ENCODE measurements at places on chromosomes 12 and 14.
A peak's percentile ranks its signal among the peaks of the same experiment; 100 is the strongest.

GRCh38 chr12:102871014-102871413 lies 46.0 kb downstream of the PAH start:
- DNase-seq, result no peak

DNA sequence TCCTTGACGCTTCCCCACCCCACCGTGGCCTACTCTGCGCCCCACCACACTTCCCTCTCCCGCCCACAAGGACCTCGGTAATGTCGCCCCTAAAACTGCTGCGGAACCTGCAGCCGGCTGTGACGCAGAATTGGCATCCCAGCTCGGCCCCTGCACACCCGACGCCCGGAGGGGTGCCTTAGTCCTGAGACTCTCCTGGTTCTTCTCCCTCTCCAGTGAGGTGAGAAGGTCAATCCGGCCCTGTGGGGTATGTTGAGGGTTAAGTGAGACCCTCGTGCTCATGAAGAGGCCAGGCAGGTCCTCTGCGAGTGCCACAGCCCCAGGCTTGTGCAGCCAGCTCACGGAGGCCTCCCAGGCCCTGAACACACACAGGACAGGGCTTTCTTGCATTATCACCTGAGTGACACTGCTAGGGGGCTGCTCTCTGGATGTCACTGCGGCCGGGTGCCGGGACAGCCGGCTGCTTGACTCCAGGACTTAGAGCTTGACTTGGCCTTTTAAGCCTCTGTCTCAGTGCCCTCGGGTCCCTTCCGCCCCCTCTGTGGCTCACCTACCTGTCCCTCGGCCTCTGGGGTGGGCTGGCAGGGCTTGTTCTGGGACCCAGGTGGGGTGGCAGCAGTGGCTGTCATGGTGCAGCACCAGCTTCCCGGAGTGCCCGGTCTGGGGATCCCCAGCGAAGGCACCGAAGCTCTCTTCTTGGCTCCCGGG lies 106.9 kb upstream of the C14orf180 start:
- DNase-seq, result no peak

GRCh38 chr12:13085968-13086686 lies 17.3 kb downstream of the GSG1 start:
- DNase-seq, result no peak

- DNase-seq, result no peak
Measured at GRCh38 chr12:109173443-109174240, 57.3 kb downstream of the ACACB start.

GRCh38 chr12:6277982-6278438 lies 32.5 kb upstream of the PLEKHG6 start:
- DNase-seq, result no peak

DNA sequence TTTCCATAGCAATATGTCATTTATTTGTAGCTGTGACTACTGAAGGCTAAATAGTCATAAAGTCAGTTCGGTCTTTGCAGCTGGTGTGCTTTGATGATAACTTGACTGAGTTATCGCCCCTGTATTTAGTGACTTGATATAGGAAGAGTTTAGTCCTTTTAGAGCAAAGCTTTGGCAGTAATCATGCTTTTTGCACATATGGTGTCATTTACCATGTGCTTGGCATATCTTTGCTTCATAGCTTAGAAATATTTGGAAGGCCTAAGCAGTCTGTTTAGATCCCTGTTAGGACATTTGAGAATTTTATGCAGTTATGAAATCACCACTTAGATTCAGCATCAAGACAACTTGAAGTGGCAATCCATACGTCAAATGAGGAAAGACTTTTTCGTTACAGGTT lies 31.6 kb downstream of the POLR3B start:
- no peak for DNase-seq

GRCh38 chr14:74216671-74217070 lies 22.6 kb upstream of the VSX2 start:
- DNase-seq, result no peak

GRCh38 chr12:4251216-4251891 lies 22.2 kb upstream of the CCND2 start:
- DNase-seq, result no peak

DNA sequence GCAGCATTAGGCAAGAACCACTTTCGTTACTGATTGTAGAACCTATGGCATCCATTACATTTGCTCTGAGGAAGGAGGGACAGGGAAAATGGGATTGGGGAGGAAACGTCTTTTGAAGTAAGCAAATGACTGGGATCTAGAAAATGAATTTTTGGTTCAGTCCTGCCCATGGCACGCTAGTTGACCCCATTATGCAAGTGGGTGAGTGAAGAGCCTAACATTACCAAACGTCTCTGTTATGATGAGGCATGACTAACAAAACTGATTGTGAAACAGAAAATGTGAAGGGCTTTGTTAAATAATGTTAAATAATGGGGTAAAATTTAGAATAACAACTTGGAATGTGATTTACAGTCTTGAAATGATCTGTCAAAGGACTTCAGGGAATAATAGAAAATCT lies 38.9 kb downstream of the CPSF2 start:
- DNase-seq, result peak; percentile 64

DNA sequence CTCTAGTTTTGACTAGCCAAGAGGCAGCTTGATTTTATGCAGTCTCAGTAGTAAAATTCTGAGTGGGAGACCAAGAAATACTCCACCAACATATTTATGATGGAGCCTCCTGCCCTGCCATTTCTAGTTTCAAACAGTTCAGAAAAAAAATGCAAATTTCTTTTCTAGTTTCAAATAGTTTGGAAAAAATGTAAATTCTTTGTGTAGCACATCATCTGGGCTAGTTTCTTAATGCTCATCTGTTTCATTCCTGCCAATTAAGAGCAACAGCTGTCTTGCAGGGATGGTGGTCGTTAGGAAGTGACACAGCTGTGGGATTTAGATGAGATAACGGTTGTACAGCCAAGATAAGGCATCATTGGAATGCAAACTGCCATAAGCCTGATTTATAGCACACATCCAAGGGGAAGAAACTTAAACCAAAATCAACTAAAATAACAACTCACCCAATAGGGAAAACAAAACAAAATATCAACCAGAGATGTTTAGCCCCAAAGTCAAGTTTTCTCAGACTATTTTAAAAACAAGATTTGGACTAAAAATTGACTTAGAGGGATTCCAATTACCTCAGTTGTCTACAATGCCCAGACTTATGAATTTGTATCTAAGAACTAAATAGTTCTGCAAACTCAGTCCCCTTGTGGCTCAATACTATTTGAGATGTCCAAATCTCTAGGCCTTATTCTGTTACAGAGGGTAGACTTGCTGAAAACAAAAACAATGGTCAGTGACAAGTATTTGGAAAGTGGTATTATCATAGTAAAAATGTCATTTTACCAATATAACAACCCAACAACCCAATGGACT lies 291.3 kb upstream of the ATP2B1 start:
- DNase-seq, result peak; percentile 82

DNA sequence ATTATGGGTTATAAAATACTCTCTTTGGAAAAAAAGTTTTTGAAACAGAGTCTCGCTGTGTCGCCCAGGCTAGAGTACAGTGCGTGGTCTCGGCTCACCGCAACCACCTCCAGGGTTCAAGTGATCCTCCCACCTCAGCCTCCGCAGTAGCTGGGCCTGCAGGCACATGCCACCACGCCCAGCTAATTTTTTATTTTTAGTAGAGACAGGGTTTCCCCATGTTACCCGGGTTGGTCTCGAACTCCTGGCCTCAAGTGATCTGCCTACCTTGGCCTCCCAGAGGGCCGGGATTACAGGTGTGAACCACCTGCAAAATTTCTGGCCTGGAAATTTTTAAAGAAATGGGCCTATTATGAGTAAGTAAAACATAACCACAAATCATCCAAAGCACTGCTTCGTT lies 3.8 kb downstream of the USP15 start:
- DNase-seq, result no peak

GRCh38 chr12:3152892-3153291 lies 75.7 kb downstream of the TSPAN9 start:
- no peak for DNase-seq

GRCh38 chr14:22981090-22981875 lies 1.1 kb downstream of the AJUBA start:
- no peak for DNase-seq

GRCh38 chr14:29454026-29454693 lies 473.5 kb downstream of the PRKD1 start:
- no peak for DNase-seq

- DNase-seq, result no peak
Measured at GRCh38 chr14:95024380-95024779, 132.9 kb downstream of the DICER1 start.

DNA sequence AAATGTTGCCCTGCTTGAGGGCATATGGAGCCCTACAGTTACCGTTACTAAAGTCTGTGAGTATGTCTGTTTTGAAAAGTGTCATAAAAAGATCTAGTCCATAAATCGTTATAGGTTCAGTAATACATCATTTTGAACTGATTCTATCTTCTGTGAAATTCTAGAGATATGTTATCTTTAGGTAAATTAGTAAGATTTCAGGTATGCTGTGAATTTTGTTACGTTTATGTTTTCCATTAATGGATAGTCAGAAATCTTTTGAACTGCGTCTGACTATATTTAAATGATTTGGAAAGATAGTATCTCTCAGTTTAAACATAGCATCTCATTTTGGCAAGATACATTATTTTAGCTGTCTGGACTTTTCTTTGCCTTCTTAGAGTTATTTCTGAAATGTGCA lies 8.3 kb downstream of the ALG10 start:
- no peak for DNase-seq

DNA sequence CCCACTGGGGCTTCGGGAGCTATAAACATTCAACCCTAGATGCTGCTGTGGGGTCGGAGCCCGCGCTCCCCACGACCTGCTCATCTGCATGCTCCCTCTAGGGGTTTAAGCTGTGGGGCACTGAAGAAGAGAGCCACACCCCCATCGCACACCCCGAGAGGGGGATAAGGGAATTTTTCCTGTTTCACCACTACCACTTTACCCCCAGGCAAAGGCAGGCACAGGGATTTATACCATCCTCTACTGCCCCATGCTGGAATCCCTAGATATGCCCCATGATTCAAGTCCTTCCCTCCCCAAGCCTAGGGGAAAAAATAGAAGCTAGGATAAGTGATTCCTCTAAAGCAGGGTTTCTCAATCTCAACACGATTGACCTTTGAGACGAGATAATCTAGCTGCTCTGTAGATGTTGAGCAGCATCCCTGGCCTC lies 59.9 kb upstream of the CCDC60 start:
- no peak for DNase-seq

DNA sequence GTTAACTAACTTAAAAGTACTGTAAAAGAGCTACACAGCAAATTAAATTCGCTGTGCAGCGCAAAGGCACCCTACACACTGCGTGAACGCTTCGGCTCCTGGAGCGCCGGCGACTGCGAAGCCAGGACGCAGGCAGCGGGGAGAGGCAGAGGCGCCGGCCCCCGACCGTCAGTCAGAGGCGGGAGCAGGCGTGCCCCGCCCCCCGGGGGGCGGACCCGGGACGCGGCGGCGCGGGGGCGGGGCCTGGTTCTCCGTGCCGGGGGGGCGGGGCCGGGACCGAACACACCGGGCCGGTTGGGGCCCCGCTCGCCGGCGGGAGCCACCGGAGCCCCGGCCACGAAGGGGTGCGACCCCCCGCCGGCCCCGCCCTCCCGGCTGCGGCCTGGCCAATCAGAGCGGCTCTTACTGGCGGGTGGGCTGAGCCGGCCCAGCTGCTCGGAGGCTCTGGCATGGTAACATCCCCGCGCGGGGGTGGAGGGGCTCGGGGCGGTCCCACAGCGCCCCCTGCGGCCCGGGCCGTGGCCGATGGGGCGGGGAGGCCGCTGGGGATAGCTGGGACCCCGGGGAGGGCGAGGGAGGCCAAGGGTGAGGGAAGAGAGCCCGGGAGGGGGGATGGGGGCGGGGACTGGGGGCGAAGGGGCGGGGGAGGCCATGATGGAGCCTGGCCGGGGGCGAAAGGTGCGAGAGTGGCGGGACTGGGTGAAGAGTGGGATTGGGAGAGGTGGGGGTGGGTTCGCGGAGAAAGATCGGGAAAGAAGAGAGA lies at the start of gene PRPF40B:
Gene PRPF40B (plus strand): TSS at position 420 of the 763 bp plus-strand sequence. CDS start 30 bp downstream, at position 450.
- no peak for DNase-seq

DNA sequence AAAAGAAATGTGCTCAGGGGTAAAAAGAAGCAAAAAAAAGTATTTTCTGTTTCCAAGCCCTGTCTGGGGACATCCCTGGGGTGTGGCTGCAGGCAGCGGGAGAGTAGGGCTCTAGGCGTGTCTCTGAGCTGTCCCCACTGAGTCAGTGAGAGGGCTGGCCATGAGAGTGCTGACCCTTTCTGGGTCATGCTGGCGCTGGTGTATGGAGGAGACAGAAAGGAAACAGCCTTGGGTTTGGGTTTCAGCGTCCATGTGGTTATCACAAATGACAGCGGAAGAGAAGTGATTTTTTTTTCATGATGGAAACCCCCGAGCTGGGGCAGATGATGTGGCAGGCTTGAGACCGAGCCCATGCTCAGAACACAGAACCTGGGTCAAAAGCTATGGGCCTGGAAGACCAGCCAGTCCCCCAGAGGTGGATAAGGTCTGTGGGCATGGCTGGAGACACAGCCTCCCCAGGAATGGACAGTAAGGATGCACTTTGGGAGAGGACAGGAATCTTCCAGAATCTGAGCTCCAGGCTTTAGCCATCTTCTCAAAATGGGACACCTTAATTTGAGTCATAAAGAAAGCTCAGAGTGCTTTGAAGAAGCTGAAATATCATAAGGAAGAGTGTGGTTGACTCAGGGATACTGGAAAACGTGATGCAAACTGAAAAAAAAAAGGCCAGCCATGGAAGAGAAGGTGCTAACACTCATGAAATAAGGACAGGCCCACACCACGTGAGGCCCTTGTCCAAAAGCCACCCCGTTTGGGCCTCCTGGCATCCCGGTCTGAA lies 36.2 kb downstream of the SYNE3 start:
- DNase-seq, result no peak

- no peak for DNase-seq
Measured at GRCh38 chr14:100839315-100839585, 13.3 kb downstream of the MEG3 start.

DNA sequence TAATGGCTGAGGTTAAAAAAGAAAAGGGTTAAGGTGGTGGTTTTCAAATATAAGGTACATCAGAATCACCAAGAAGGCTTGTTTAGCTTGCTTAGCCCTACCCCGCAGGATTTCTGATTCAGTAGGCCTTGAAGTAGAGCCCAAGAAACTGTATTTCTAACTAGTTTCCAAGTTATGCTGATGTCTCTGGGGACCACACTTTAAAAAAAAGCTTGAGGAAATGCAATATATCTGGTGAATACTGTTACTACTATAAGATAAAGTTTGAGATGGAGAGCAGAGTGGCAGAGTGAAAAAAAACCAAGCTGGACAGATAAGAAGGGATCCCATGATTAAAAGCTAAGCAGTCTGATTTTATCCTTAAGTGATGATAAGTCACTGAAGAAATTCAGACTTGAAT lies 18.3 kb upstream of the GXYLT1 start:
- DNase-seq, result no peak

Data from HS-5 (cell line).